Urothelium cell line (cell line): ENCODE measurements at places on chromosomes 3 and 15.

GRCh38 chr3:125406070-125406469 lies 30.9 kb upstream of the ZNF148 start:
- no peak for DNase-seq

GRCh38 chr15:72353266-72353665 lies 22.5 kb downstream of the HEXA start:
- no peak for DNase-seq

DNA sequence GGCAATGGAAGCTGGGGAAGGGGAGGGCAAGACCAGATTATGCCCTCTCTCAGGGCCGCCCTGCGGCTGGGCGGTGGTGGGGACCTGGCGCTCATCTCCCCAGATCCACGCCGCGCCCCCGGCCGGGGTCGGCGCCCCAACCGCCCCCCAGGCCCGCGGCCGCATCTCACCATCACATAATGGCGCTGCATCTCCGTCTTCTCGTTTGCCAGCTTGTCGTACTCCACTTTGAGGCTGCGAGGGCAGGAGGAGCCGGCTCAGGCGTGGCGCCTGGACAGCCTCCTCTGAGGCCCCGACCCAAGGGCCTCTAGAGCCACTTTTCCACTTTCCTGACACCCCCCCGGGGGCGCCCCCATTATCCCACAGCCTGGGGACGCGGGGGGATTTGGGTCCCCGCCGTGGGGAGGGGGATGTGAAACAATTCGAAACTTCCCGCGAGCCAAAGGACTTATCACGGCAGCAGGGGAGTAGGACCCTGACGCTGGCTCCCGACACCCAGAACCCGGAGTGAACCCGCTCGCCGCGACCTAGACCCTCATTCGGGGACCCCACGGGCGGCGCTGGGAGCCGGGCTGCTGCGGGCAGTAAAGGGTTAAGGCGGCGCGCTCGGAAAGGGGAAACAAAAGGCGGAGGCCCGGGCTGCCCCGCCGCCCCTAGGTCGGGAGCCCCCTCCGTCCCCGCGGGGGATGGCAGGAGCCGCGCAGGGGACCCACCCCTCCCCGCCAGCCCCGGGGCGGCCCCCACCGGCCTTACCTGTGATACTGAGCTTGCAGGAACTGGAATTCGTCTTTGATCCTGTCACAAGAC lies 2.1 kb downstream of the TLE3 start:
- peak; percentile 63 for DNase-seq

DNA sequence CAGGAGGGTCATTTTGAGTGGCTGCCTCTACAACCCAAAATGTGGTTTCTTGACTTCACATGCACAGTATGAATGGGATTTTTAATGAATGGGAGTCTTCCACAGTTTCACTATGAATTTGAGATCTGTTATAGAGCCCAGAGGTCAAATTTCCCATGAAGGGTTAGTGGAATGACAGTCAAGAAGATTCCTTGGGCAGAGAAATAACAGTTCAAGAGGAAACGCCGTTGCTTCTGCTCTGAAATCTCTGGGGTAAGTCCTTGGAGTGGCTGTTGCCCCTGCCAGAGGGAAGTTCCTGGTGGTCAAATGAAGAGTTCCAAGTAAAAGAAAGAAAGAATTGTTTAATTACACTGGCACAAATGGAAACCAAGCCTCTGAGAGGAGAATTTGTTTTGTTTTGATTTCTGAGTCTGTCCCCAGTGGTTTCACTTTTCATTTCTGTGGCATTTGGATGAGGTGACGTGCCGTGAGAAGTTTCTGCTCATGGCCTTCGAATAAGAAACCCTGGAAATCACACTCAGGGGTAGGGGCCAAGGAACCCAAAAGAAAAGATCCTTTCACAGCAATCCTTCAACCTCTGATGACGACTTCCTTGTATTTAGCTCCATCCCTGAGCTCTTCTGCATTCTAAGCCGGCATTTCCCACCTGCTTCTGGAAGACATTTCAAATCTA lies 77.5 kb upstream of the IL12A start:
- no peak for DNase-seq

DNA sequence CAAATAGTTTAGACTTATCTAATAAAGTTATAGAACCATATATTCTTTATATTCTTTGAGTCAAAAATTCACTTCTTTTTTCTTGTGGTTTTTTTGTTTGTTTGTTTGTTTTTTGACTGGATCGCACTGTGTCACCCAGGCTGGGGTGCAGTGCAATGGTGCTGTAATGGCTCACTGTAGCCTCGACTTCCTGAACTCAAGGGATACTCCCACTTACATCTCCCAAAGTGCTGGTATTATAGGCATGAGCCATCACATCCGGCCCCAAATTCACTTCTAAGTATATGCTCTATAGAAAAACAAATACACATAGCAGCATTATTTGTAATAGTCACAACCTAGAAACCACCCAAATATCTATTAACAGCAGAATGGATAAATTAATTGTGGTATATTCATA lies 13.7 kb upstream of the SLTM start:
- DNase-seq: no peak

GRCh38 chr3:127172781-127173515 lies 20.0 kb upstream of the PRR23E start:
- DNase-seq: peak; percentile 84
